ENCODE measurements at places on chromosomes 5 and 9.

DNA sequence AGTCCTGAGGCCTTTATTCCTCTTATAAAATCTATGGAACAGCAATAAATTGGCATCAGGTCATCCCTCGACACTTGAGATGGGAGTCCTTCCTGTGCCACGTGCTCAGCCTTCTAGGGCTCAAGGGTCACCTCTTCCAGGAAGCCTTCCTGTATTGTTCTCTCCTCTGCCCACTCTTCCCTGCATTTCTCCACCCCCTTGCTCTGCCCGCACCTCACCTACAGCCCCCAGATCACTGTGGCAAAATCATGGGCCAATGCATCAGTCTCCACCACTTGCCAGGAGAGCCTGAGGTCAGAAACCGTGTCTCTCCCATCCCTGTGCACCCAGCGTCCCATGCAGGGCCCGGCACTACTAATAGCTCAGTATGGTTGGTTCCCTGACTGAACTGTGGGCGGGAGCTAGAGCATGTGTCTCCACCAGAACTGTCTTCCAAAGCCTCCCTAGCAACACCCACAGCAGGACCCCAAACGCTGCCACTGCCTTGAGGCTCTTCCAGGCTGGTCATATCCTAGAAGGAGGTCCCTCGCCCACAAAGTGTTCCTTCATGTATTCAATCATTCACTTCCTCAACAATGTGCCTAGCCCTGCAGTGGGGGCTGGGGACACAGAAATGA is 13.5 kb downstream of the DUSP1 start:
- no peak for DNase-seq

DNA sequence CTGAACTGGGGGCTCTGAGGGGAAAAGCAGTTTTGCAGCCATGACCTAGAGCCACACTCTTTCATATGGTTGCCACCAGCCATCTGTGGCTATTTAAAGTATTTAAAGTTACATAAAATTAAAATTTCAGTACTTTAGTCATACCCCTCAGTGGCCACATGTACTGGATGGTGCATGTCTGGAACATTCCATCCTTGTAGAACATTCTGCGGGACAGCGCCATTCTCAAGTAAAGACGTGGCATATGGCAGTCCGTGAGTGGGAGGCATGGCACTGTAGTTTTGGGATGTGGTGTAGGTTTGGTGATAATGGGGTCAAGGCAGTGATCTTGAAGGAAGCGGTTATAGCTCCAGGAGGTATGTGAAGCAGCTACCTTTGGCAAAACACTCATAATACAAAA is 61.4 kb upstream of the NFIL3 start:
- DNase-seq = no peak

GRCh38 chr5:54480296-54480695 is 24.8 kb downstream of the HSPB3 start:
- DNase-seq = no peak

DNA sequence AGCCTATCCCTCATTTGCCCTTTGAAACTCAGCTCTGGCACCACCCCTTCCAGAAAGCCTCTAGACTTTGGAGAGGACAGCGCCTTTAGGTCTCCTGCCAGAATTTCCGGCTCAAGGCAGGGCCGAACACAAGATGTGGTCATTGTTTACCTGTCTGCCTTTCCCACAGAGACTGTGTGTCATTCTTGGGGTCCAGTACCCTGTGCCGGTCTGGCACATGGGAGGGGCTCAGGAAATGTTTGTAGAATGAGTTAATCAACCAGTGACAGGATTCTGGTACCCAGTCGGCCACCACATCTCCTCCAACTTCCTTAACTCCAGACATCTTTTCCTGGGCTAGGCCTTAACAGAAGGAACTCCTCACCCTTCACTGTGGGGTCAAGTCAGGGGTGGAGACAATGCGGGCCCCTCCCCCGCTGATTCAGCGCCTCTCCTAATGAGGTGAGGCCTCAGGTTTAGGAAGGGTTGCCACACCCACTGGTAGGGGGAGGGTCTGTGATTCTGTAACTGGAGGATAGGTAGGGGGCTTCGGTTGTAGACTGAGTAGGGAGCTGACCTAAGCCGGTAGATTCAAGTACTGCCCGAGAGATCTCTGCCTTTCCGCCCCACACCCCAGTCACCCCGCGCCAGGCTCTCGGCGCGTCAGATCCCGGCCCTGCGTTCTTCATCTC is 29.3 kb downstream of the PCDH1 start:
- DNase-seq = no peak

DNA sequence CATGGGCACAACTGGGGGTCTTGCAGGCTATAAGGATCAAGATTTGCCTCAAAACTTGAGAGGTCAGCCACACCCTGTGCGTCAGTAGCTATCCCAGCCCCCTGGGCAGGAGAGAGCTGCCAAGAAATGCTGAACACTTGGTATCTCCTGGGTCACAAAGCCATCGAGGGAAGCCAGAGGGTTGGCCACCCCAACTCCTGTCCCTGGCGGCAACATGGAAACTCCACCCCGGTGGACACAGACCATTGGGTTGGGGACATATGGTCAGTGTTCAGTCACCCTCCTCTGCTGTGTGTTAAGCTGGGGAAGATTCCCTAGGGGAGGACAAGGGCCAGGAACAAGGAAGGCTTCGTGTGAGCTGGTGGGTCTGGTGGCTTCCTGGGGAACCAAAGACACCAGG is 140.6 kb downstream of the C5orf15 start:
- no peak for DNase-seq

DNA sequence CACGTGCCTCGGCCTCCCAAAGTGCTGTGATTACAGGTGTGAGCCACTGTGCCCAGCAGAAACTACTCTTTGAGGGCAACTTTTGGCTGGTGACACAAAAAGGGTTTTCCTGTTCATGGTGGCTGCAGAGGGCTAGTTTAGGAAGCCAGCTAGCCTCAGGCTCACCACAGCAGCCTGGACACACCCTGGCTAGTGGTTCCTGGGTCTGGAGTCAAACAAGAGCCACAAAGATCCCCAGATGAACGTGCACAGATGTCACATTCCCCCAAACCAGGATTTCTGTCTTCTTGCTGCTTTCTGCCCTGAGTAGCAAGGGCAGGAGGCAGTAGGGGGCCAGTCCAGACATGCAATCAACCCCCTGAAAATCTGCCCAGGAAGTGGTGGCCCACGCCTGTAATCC is 6.8 kb downstream of the HBEGF start:
- no peak for DNase-seq

GRCh38 chr5:61071526-61071925 is 90.7 kb downstream of the SMIM15 start:
- no peak for DNase-seq

- no peak for DNase-seq
Observed at GRCh38 chr9:34566972-34567371, 22.6 kb downstream of the CNTFR start.

GRCh38 chr9:133512253-133513213 is 12.2 kb downstream of the MYMK start:
- DNase-seq = no peak

GRCh38 chr5:73267766-73268435 is 94.9 kb downstream of the TMEM174 start:
- DNase-seq = no peak

GRCh38 chr9:111152614-111153406 is 114.5 kb upstream of the LPAR1 start:
- DNase-seq = no peak

- no peak for DNase-seq
Observed at GRCh38 chr9:91817106-91817492, 132.9 kb downstream of the ROR2 start.

DNA sequence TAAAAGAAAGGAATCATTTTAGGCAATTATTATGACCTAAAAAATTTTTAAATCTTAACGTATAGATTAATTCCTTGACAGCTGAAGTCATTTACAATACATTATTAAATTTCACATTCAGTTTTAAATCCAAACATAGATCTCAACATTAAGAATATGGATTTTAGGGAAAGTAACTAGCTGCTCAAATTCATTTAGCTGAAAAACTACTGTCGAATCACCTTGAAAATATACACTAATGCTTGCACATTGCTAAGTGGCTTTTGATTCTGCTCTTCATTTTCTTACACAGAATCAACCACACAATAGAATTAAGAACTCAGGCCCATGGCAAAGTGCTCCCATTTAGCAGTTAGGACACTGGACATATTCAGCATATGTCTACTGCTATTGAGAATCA is 454.2 kb downstream of the RAB3C start:
- DNase-seq = no peak

DNA sequence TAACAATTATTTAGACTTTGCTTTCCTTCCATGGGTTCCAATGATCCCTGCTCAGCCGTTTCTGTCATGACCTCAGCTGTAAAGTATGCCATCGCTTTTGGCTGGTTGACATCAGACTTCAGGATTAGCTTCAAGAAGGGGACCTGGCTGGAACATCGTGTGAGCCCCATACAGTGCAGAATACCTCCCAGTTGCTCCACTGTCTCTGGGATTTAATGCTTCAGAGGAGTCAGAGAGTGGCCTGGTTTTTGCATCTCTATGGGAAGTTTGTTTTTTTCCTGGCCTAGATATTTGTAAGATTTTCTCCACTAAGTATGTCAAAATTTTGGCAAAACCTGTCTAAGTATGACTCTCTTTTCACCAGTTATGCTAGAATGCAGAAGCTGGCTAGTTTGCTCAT is 216.9 kb downstream of the GABBR2 start:
- no peak for DNase-seq

- no peak for DNase-seq
Observed at GRCh38 chr5:125245216-125245615, 498.8 kb upstream of the ZNF608 start.

DNA sequence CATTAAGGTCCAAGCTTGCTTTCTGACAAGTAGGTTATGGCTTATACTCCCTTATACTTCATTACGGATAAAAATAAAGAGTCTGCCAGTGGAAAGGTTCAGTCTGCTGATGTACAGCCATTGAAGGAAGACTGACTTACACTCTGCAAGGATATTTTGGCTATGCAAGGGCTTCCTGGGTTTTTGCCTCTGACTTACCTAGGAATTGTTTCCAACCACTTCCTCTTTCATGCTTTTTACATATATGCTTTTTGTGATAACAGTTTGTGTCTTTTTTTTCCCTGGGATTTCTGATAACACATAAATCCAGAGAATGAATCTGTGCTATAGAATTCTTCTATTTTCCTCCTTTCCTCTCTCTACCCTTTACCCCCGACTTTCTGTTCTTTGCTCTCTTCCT is 16.8 kb downstream of the ISOC1 start:
- no peak for DNase-seq

GRCh38 chr9:82891321-82891720 is 171.6 kb downstream of the RASEF start:
- no peak for DNase-seq

GRCh38 chr5:138366632-138367382 is 14.3 kb downstream of the KDM3B start:
- DNase-seq = no peak

DNA sequence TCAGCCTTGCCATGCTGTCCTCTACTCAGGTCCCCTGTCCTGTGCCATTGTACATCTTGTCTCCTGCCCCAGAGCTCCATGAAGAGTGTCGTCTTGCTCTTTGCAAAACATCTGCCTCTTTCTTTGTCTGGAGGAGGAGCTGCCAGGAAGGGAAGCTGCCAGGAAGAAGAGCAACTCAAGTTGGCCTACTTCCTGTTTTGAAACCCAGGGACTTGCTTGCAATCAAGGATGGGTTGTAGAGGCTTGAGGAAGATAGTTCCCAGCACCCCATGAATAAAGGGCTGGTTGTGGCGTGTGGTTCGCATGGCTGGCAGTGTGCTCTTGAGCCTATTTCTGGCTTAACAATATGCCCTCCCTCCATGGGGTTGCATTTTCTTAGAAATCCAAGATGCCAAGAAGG is 53.0 kb upstream of the CPEB4 start:
- no peak for DNase-seq

- no peak for DNase-seq
Observed at GRCh38 chr5:1028481-1029281, 20.1 kb downstream of the NKD2 start.

DNA sequence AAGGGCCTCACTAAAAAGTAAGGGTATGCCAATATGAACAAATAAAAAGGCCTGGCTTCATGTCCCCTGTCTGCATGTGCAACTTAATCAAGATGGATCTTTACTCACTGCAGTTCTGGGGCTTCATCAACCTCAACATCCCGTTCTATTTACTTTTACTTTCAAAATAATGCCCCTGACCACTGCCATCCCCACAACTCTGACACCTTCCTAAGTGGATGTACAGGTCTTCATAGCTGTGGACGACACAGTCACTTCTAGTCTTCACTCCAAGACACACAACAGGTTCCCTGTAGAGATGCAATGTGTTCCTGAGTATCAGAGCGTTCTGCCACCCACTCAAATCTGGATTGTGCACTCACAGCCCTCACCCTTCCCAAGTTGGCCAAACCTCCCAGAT is 136.1 kb downstream of the ENC1 start:
- no peak for DNase-seq

- DNase-seq = no peak
Observed at GRCh38 chr9:131421691-131422090, 27.8 kb downstream of the PRRC2B start.

GRCh38 chr5:3384531-3384930 is 211.1 kb upstream of the IRX1 start:
- DNase-seq = no peak

GRCh38 chr5:168962306-168962705 is 338.6 kb downstream of the SLIT3 start:
- no peak for DNase-seq

- no peak for DNase-seq
Observed at GRCh38 chr5:19920761-19921160, 67.2 kb downstream of the CDH18 start.

DNA sequence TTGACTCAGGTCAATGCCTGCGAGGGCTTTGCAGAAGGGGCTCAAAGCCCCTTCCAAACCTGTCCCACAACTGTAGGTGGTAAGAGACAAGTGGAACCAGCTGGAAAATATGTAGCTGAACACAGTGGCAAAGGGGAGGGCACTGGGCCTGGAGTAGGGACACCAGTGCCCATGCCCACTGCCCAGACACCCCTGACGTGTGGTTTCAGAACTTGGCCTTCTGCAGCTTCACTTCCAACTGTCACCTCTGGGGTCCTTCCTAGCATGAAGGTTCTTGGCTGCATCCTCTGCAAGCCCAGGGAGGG is 233.1 kb upstream of the IRX1 start:
- DNase-seq = no peak

DNA sequence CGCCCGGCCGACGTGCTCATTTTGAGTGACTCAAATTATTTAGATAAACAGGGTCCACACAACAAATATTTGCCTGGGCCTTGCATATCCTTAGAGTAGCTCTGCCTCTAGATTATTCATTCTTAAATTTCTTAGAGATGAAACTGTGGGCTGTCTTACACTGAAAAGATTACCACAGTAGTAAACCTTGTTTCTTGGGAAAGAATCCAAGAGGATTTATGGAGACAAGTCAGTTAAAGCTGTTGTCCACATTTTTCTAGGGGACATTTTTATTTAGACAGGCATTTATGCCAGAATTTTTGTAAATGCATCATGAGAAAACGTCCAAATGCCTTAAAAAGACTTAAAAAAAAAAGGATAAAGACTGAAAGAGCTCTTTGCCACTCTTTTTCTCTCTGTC is 32.6 kb upstream of the RANBP3L start:
- no peak for DNase-seq

DNA sequence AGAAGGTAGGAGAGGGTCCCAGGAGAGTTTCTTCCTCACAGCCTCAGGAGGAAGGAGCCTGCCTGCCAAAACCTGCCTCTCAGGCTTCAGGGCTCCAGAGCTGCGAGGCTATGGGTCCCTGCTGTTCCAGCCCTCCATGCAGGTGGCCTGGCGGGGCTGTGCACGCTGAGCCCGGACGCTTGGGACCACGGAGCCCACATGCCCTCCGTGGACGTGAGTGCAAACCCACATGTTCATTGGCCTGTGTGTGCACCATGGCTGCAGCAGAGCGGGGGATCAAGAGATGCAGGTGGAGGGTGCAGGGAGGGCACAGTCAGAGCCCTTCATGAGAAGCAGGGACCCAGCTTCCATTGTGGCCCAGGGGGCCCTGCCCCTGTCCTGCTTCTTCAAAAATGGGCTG is 287.3 kb downstream of the IRX2 start:
- no peak for DNase-seq

GRCh38 chr9:137165250-137165836 is 4.5 kb downstream of the LRRC26 start:
- DNase-seq = no peak
